A549 treated with CORT108297 at 1 μM for 4 hours (cell line): ENCODE measurements at places on chromosomes 5 and 9. TPM values are rescaled to one million over a fixed set of nuclear protein-coding genes. Genes with fewer than 3 reads are reported as not detected.

The NOXA1 gene
- total RNA-seq, result 0.78 to 2.3 TPM (median 2.0 TPM) in 5 replicates

The ZDHHC11 gene
- total RNA-seq, result 14.5 to 21.3 TPM (median 17.1 TPM) in 5 replicates

The VLDLR gene
- 18.6 to 24.5 TPM (median 21.5 TPM) in 5 replicates for total RNA-seq

The SIMC1 gene
- total RNA-seq, result 10.5 to 15.6 TPM (median 14.2 TPM) in 5 replicates

The DROSHA gene
- 39.4 to 48.0 TPM (median 41.4 TPM) in 5 replicates for total RNA-seq

The FAXDC2 gene
- total RNA-seq, result 0.10 to 0.25 TPM (median 0.18 TPM) in 4 of 5 replicates, not detected in the other

The WWC1 gene
- total RNA-seq, result 84.1 to 103 TPM (median 88.0 TPM) in 5 replicates

The ANKRD34B gene
- 0.04 to 0.18 TPM (median 0.07 TPM) in 5 replicates for total RNA-seq

The SPINK7 gene
- total RNA-seq, result not detected in 5 replicates

The GFRA3 gene
- 0.08 to 0.14 TPM (median 0.12 TPM) in 4 of 5 replicates, not detected in the other for total RNA-seq

The TRUB2 gene
- total RNA-seq, result 40.0 to 56.0 TPM (median 51.8 TPM) in 5 replicates

The CHMP5 gene
- total RNA-seq, result 71.1 to 94.9 TPM (median 75.7 TPM) in 5 replicates

The SIL1 gene
- 23.9 to 27.0 TPM (median 26.4 TPM) in 5 replicates for total RNA-seq

The ARSI gene
- 30.7 to 50.7 TPM (median 44.2 TPM) in 5 replicates for total RNA-seq

The SHROOM1 gene
- total RNA-seq, result 8.6 to 10.5 TPM (median 10.3 TPM) in 5 replicates

The CAMK4 gene
- total RNA-seq, result 0.06 to 0.11 TPM (median 0.10 TPM) in 4 of 5 replicates, not detected in the other

The HTR1A gene
- total RNA-seq, result not detected in 5 replicates

The GPR150 gene
- 0.07 to 0.21 TPM (median 0.08 TPM) in 5 replicates for total RNA-seq

The SUSD1 gene
- total RNA-seq, result 11.5 to 14.8 TPM (median 12.9 TPM) in 5 replicates

The SAXO1 gene
- total RNA-seq, result not detected in 5 replicates

The KIF24 gene
- 3.0 to 3.7 TPM (median 3.3 TPM) in 5 replicates for total RNA-seq

The PCDHB4 gene
- 0.06 to 0.12 TPM (median 0.07 TPM) in 4 of 5 replicates, not detected in the other for total RNA-seq

The MYMK gene
- total RNA-seq, result not detected in 5 replicates

The FOXD4L5 gene
- 0.03 to 0.07 TPM (median 0.04 TPM) in 3 of 5 replicates, not detected in the others for total RNA-seq

The CORO2A gene
- 0.54 to 0.82 TPM (median 0.75 TPM) in 5 replicates for total RNA-seq
